Memory B cell (primary cell): ENCODE measurements at places on chromosomes 6 and 20.

GRCh38 chr20:38985060-38985459, 22.9 kb downstream of the DHX35 start:
- no peak overlapping the region for H3K27ac ChIP-seq
- H3K4me1 ChIP-seq = peaks cover 12% of the 10 kb centered on the region
- DNase-seq = no peak

DNA sequence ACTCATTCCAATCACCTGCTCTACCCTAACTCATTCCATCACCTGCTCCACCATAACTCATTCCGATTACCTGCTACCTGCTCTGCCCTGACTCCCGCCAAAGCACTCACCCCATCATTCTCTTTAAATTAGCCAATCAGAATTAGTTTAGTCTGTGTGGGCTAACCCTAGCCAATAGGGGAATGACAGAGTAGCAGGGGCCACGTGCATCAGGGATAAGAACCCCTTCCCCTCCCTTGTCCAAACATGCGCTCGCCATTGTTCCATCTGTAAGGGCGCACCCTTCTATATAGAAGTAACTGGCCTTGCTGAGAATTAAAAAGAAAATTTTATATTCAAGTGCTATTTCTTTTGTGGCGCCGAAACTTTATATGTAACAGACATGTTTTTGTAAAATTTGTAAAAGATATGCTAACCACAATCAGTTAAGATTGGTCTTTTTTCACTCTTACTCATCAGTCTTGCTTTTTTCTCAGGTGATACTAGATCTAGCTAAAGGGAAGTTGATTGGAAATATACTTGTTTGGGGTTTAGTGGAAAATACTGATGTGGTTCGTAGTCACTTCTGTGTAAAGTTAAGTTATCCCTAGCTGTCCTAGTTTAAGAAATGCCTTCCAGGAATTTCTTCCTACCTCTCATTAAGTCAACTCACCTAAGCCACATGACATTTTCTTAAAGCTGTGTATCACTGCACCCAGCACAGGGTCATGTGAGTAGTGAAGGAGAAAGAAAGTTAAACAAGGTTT, 16.5 kb downstream of the RTN4IP1 start:
- no peaks in the 10 kb centered on the region for H3K27me3 ChIP-seq
- no peak for DNase-seq
- H3K4me3 ChIP-seq = peak overlapping the region; percentile 3
- H3K27ac ChIP-seq = peak overlapping the region; percentile 89
- H3K36me3 ChIP-seq = peaks cover 10% of the 10 kb centered on the region
- peaks cover 30% of the 10 kb centered on the region for H3K4me1 ChIP-seq

DNA sequence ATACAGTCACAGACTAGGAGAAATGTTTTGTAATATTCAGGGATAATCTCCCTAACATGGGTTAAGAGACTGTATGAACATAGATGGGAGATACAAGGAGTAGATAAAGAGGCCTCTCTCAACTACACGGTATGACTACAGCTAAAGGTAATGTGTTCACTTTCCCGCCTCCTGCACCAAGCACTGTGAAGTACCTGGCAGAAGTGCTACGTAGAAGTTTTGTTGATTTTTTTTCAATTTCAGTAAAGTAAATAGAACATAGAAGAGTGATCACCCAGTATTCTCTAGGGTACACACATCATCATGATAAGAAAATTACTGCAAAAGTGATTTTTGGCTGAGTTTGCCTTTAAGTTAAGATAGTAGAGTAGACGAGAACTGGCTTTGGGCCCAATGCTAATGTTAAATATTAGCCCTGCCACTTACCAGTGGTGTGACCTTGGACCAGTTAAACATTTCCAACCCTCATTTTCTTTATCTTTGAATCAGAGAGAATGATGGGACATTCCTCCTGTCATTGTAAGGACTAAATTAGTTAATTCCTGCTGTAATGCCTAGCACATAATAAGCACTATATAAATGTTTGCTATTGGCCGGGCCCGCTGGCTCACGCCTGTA, 183.6 kb downstream of the COL9A1 start:
- H3K4me1 ChIP-seq = no peaks in the 10 kb centered on the region
- H3K27me3 ChIP-seq = no peaks in the 10 kb centered on the region
- no peak overlapping the region for H3K4me3 ChIP-seq
- DNase-seq = no peak
- H3K27ac ChIP-seq = no peak overlapping the region

- peaks cover 2% of the 10 kb centered on the region for H3K36me3 ChIP-seq
- H3K27me3 ChIP-seq = peaks cover 23% of the 10 kb centered on the region
- no peak overlapping the region for H3K4me3 ChIP-seq
These were observed 1.2 kb downstream of the LINC00237 start for GRCh38 chr20:21104921-21105320.

- DNase-seq = no peak
- H3K27me3 ChIP-seq = no peaks in the 10 kb centered on the region
- no peak overlapping the region for H3K4me3 ChIP-seq
- H3K4me1 ChIP-seq = peaks cover 3% of the 10 kb centered on the region
- no peak overlapping the region for H3K27ac ChIP-seq
These were observed 112.8 kb downstream of the BCAS1 start for GRCh38 chr20:53957451-53958172.

DNA sequence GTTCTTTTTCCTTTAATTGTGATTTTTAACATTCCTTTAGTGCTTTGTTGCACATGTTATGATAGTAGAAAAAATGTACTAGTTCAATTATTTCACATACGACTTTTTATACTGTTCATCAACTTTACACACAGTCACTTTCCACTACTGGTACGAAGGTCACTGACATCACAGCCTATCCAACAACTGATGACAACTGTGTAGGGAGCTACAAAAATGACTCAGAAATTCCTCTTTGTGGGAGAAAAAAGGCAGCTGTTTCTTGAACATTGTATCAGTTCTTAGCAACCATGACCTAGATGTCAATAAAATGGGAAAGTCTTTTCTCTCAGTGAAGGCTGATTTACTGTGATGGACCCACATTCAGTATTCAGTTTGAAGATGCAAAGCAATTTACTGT, 7.0 kb upstream of the ID4 start:
- no peak overlapping the region for H3K4me3 ChIP-seq
- peaks cover 4% of the 10 kb centered on the region for H3K27me3 ChIP-seq
- H3K36me3 ChIP-seq = peaks cover 1% of the 10 kb centered on the region
- H3K27ac ChIP-seq = no peak overlapping the region

- no peak for DNase-seq
- H3K27ac ChIP-seq = no peak overlapping the region
- H3K27me3 ChIP-seq = no peaks in the 10 kb centered on the region
- H3K4me1 ChIP-seq = no peaks in the 10 kb centered on the region
- H3K36me3 ChIP-seq = no peaks in the 10 kb centered on the region
- no peak overlapping the region for H3K4me3 ChIP-seq
These were observed 110.9 kb downstream of the GFRAL start for GRCh38 chr6:55438203-55438602.

- H3K4me3 ChIP-seq = no peak overlapping the region
- H3K27me3 ChIP-seq = peaks cover 11% of the 10 kb centered on the region
- DNase-seq = no peak
These were observed 11.4 kb upstream of the GRM4 start for GRCh38 chr6:34157236-34157830.

- peak overlapping the region; percentile 65 for H3K4me3 ChIP-seq
- peaks cover 11% of the 10 kb centered on the region for H3K4me1 ChIP-seq
- peaks cover 1% of the 10 kb centered on the region for H3K27me3 ChIP-seq
- H3K36me3 ChIP-seq = no peaks in the 10 kb centered on the region
- H3K27ac ChIP-seq = peak overlapping the region; percentile 39
These were observed 28.1 kb downstream of the PDYN start for GRCh38 chr20:1965520-1966351.

- H3K4me3 ChIP-seq = no peak overlapping the region
- peaks cover 1% of the 10 kb centered on the region for H3K36me3 ChIP-seq
- H3K27ac ChIP-seq = no peak overlapping the region
- H3K27me3 ChIP-seq = peaks cover 5% of the 10 kb centered on the region
- no peak for DNase-seq
These were observed 209.3 kb downstream of the DLL1 start for GRCh38 chr6:170081556-170081955.

- peaks cover 4% of the 10 kb centered on the region for H3K4me1 ChIP-seq
- DNase-seq = no peak
- no peak overlapping the region for H3K4me3 ChIP-seq
- H3K36me3 ChIP-seq = peaks cover 5% of the 10 kb centered on the region
- H3K27ac ChIP-seq = no peak overlapping the region
These were observed 6.5 kb downstream of the RPS6KA2 start for GRCh38 chr6:166620478-166621113.

GRCh38 chr6:11409371-11409770, 128.2 kb upstream of the TMEM170B start:
- H3K27ac ChIP-seq = no peak overlapping the region
- no peaks in the 10 kb centered on the region for H3K27me3 ChIP-seq
- no peak overlapping the region for H3K4me3 ChIP-seq
- H3K36me3 ChIP-seq = no peaks in the 10 kb centered on the region
- DNase-seq = no peak

GRCh38 chr20:4161401-4162251, 146.3 kb upstream of the RNF24 start:
- H3K36me3 ChIP-seq = no peaks in the 10 kb centered on the region
- H3K27me3 ChIP-seq = peaks cover 15% of the 10 kb centered on the region
- H3K4me3 ChIP-seq = no peak overlapping the region
- DNase-seq = no peak
